ENCODE measurements at places on chromosomes 4 and X.
A peak's percentile ranks its signal among the peaks of the same experiment; 100 is the strongest.

- DNase-seq, result peak; percentile 5
These were observed 28.4 kb downstream of the NPNT start for GRCh38 chr4:105923497-105924238.

- no peak for DNase-seq
These were observed 166.8 kb downstream of the BMPR1B start for GRCh38 chr4:94924566-94924965.

- peak; percentile 76 for DNase-seq
These were observed 199.5 kb upstream of the ZCCHC13 start for GRCh38 chrX:74104356-74105015.

- DNase-seq, result no peak
These were observed 14.2 kb downstream of the DHX15 start for GRCh38 chr4:24570172-24570571.

DNA sequence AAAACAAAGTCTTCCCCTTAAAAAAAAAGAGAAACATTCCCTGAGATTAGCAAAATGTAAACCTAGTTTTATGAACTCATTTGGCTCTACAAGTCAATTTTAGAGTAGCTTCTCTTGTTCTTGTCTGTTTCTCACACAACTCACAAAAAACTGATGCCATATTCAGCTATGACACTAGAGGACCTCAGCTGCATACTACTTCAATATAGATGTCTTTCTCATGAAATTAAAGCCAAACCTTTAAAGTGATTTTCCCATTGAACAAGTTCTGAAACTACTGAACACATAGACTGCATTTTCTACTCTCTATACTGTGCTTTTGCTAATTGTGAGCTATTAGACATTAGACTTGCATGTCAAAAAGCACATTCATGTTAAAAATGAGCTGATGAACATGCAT is 49.8 kb downstream of the TBCK start:
- peak; percentile 76 for DNase-seq

DNA sequence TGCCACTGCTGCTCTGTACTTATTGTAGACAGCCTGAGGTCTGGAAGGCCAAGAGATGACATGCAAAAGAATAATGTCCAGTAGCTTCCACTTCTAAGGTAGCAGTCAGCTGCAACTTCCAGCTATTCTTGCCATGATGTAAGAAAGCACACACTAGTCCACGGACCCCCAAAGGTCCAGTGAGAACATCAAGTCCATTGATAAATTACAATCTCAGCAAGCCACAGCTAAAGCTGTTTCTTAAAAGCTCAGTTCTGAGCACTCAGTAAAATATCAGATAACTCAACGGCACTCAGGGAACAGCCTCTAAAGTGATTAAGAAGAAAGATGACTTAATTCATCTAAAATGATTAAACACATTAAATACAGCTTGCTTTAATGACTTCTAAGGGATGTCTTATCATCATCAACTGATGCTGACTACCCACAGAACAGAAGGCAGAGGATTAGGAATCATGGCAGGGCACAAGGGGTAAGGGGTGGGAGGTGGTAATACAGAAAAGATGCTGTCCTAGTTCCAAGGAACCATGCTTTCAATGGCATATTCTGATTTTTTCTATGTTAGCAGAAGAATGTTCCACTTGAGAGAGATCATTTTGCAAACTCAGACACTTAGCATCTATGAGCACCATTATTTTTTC is 99.1 kb upstream of the CBR4 start:
- no peak for DNase-seq

DNA sequence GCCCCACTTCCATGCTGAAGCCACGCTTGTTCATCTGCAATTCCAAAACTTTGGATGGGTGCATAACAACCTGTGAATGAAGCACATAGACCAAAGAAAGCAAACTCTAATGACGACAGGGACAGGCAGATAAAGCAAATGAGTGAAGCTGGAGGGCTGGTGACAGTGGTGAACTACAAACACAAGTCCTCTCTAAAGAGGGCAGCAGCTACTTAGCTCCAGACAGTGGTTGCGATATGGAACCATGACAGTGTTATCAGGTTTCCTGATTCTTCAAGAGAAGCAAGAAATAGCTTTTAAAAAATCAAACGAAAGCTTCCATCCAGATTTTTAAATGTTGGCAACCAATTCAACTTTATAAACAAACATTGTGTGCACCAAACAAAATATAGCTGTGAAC is 23.8 kb downstream of the NOX1 start:
- DNase-seq, result no peak

DNA sequence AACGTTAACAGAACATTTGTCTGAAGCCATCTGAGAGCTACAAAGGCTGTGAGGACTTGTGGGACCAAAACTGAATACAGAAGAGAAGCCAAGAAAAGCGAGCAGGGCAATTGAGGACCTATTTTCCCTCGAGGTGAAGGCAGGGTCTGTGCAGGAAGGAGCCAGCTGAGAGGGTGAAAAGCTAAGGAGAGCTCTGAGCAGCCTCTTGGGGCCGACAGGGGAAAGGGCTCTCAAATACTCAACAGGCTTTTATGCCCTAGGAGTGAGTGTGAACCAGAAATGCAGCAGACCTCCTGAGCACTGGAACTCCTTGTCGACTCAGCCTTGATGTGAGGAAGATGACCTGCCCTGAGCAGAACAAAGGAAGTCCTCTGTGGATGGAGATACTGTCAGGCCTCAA is 54.2 kb downstream of the C4orf50 start:
- no peak for DNase-seq

GRCh38 chr4:152983221-152983620 is 47.1 kb downstream of the FHDC1 start:
- DNase-seq, result peak; percentile 42

DNA sequence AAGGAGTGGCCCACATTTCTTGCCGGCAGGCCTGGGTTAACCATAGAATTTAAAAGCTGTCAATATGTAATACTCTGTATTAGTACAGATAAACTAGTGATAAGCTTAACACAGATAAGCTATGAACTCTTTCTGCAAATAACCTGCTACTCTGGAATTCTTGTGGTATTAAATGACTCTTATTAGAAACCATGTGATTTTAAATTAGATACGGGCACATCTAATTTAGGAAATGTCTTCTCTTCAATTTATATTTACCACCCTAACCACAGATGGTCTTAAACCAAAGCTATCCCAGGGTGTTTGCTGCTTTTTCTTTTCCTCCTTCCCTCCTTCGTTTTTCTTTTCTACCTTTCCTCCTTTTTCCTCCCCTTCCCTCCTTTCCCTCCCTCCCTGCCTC is 4.9 kb downstream of the GNRHR start:
- DNase-seq, result no peak

- peak; percentile 54 for DNase-seq
These were observed 31.6 kb downstream of the ADH7 start for GRCh38 chr4:99403380-99404184.

- DNase-seq, result no peak
These were observed 91.5 kb upstream of the MAP9 start for GRCh38 chr4:155468282-155468681.

GRCh38 chrX:45191383-45191782 is 9.3 kb downstream of the DIPK2B start:
- no peak for DNase-seq

DNA sequence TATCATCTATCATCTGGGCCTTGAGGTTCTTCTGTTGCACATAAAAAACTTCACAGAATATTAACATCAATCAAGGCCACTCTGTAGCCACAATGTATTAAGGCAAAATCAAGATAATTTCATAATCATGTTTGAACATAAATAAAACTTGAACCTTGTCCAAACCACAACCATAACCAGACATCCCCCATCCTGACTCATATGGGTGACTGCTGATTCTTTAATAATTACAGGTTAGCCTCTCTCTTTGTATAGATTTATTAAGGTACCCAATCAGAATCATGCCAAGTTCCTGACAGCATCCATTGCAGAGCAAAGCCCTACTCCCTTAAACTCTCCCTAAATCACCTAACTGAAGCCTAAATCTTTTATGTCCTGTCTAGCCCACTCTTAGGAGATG is 16.7 kb upstream of the AREG start:
- no peak for DNase-seq

GRCh38 chr4:129144755-129145206 is 48.8 kb downstream of the C4orf33 start:
- no peak for DNase-seq

DNA sequence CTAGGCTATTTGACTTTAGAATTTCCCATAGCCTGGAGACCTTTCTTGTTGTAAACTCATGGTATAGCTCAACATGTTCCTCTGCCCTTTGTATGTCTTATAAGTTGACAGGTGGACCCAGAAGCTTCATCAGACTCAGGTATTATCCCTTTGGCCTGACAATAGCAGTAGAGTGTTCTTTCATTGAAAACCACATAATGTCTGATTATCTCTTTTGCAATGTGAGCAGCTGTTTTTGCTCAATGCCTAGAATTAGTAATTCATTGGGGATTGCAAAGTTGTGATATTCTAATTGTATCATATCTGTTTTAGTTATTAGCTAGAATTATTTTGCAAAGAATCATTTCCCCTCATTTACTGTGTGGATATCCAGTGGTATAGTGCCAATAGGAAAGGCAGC is 27.5 kb downstream of the TBC1D19 start:
- no peak for DNase-seq

GRCh38 chr4:109574931-109575804 is 15.1 kb downstream of the MCUB start:
- no peak for DNase-seq

- no peak for DNase-seq
These were observed 78.5 kb upstream of the SPANXC start for GRCh38 chrX:141320801-141321200.

DNA sequence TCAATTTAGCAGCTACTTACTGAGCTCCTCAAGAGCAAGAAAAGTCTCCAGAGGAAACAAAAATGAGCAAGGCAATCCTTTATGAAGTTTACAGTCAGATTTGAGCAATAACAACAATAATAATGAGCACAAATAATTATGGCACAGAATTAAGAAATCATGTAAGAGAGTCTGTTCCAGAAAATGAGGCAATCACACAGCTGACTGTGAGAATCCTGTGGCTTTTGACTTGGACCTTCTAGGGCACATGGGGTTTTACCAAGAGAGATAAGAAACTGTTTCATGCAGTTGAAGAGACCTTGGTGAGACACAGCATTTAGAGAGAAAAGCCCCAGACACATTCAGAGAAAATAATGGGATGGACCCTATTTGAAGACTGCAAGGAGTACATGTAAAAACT is 362.6 kb upstream of the MAGEB2 start:
- DNase-seq, result no peak

GRCh38 chr4:41719417-41719816 is 29.1 kb downstream of the PHOX2B start:
- DNase-seq, result peak; percentile 3

DNA sequence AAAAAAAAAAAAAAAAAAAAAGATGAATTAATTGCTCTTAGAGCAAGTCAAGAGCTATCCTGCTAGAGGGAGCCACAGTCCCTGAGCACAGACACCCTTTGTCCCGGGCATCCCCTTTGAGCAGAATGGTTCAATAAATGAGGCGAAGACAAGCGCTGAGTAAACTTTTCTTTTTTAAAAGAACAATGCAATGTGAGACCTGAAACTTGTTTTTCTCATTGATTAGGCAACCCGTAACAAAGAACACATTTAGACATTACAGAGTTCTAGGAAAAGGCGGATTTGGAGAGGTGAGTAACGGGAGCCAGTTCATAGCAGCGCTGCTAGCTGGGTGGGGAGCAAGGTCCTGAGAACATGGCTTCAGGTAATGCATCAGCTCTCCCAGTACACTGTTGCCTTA is 46.1 kb downstream of the GRK4 start:
- peak; percentile 14 for DNase-seq

- peak; percentile 22 for DNase-seq
These were observed 396.0 kb downstream of the PDGFC start for GRCh38 chr4:156575430-156576073.

GRCh38 chrX:152886716-152887115 is 11.2 kb upstream of the ZNF185 start:
- no peak for DNase-seq

GRCh38 chr4:155722816-155723499 is 35.9 kb upstream of the GUCY1B1 start:
- peak; percentile 4 for DNase-seq

DNA sequence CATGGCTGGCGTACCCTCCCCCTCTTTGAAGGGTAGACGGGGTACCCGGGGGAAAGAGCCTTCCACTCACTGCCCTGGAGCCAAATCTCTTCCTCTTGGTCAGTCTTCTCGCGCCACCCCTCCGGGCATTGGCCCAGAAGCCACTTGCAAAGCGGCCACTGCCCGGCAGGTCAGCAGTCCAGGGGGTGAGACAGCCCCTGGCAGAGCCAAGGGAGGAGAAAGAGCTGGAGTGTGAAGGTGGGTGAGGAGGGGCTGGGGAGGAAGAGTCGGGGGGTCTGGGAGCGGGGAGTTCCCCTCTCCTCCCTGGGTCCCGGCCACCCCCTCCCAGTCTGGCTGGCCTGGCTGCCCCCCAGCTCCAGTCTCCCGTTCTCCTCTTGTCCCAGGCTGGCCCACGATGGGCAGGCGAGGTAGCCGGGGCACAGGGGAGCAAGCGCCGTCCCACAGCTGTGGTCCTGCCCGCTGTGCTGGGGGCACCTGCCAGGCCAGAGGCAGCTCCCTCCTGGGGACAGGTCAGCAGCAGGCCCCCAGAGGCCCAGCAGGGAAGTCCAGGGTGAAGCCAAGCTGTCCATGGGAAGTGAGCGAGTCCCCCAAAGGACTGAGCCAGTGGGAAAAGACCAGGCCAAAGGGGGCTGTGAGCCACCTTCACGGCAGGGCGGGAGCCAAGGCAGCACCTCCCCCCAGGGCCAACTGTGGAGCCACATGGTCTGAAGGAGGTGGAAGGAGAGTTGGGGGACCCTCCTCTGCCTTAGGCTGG is 21.6 kb upstream of the DUSP9 start:
- DNase-seq, result no peak

DNA sequence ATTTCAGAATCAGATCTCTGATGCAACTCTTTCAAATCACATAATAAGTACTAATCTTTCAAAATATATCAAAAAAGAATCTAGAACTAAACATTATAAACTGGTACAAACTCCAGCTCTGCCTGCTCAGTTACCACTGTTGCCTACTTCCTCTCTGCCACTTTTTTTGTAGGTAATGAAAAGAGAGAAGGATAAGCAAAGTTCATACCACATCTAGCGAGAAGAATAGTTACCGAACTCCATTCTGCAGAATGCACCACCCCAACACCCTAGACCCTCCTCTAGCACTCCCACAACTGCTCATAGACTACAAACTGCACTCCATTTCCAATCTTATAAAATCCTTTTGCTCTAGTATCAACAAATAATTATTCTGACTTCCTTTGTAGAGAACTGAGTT is 19.7 kb upstream of the LRBA start:
- DNase-seq, result no peak

- no peak for DNase-seq
These were observed 1.8 kb upstream of the RASL11B start for GRCh38 chr4:52860361-52860760.

GRCh38 chrX:96112689-96113088 is 572.0 kb upstream of the DIAPH2 start:
- DNase-seq, result no peak

DNA sequence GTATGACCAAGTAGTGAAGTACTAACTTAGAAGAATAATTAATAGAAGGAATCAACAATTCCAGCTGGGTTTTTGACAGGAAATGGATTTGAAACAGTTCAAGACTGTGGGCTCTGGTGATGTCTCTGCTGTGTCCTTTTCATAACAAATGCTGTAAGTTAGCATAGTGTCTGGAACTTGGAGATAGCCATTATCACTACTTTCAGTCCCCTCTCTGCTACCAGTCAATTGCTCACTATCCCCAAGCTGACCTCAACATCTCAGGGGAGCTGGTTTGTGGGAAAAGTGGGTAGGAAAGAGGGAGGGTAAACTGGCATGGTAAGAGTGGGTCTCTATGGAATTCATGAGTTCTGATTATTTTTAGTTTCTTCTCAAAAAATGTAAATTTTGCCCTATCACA is 231.4 kb upstream of the MID1 start:
- DNase-seq, result no peak

- DNase-seq, result peak; percentile 37
These were observed 57.1 kb upstream of the GUCY1A1 start for GRCh38 chr4:155609455-155610059.
